ENCODE measurements at places on chromosomes 6 and 20. TPM values are rescaled to one million over a fixed set of nuclear protein-coding genes. Genes with fewer than 3 reads are reported as not detected.

Gene PLA2G7
- total RNA-seq, result 6.4 TPM

Gene C20orf202
- total RNA-seq, result not detected

Gene CDH4
- total RNA-seq, result 11.2 TPM

Gene C4A
- total RNA-seq, result 1.7 TPM

Gene CST2
- not detected for total RNA-seq

Gene PAK5
- total RNA-seq, result not detected

Gene TCF19
- 51.7 TPM for total RNA-seq

Gene SYCP2
- 0.28 TPM for total RNA-seq

Gene PLN
- not detected for total RNA-seq

GRCh38 chr6:4379958-4380357, 244.6 kb upstream of the ECI2 start:
- DNase-seq, result no peak

- peak; percentile 77 for DNase-seq
These were observed 61.2 kb downstream of the IGF2R start for GRCh38 chr6:160030103-160030502.

GRCh38 chr6:110101885-110102284, 77.6 kb downstream of the WASF1 start:
- DNase-seq, result no peak

DNA sequence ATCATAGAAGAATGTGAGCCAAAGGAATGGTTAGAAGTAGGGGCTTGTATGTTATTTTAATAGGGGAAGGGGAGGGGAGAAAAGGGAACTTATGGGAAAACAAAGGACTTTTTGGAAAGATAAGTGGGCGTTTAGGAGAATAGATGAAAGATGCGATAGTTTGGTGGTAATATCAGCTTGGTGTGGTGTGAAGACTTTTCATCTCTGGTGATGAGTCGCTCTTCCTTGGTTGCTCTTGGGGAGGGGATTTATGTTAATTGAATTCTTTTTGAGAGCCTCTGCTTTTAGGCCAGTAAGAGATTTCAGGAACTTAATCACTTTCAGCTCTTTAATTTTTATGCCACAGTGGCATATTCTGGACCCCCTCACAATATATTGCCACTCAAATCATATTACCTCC, 10.8 kb downstream of the HECA start:
- DNase-seq, result no peak

DNA sequence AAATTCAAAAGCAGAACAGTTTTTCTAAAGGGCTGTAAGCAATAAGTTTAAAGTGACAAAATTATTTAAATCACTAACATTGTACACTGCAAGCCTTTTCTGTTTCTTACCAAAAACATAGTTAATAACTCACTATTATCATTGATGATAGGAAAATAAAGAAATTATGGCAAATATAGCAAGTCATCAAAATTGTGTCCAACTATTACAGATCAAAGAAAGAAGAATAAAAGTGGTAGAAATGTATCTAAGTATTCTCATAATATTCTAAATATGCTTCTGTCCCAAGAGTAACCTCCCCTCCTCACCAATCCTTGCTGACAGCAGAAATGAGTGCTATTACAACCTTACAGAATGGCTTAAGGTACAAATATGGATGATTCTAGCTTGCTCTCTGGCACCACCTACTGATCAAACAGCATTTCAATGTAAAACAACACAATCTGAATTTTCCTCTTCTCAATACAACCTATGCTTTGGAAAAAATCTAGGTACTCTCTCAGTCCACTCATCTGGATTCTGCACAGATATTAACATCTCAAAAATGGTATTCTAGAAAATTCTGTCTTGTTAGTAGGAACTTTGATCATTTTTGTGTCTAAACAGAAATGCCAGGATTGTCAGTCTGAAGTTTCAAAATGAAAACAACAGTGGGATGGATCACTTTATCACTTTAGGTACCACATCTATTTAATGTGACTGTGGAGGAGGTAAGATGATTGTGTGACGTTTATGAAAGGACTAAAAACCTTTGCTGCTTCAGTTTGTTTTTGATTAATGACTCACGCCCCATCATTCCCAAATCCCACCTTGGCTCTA, 40.9 kb downstream of the ZFP64 start:
- DNase-seq, result peak; percentile 26

- no peak for DNase-seq
These were observed 47.2 kb downstream of the NOL4L start for GRCh38 chr20:32537657-32538525.

GRCh38 chr6:41275489-41275888, 11.0 kb downstream of the TREM1 start:
- no peak for DNase-seq

DNA sequence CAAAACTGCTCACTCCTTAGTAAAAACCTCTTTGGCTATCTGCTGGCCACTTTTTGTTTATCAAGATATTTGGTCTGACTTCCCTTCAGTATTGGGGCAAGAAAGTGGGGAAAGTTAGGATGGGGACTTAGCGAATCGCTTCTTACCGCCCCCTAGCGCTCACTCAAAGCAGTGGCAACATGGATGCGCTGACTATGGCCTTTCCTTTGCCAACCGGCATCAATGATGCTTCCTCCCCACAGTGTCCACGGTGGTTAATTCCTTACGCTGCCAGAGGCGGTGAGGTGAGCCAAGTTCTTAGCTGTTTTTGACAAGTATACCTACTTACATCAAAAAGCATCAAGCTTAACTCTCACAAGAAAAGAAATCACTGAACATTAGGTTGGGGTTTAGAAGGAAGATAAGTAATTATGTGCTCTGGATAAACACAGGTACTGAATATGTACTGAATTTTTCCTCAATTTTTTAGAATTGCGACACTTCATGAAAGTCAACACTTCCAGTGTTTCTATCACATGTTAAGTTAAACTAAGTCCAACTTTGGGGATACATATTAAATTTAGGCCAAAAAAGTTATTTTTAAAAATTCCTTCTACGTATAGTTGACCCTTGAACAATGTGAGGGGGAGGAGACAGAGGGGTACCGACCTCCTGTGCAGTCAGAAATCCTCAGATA, 86.7 kb downstream of the GMDS start:
- DNase-seq, result peak; percentile 39

DNA sequence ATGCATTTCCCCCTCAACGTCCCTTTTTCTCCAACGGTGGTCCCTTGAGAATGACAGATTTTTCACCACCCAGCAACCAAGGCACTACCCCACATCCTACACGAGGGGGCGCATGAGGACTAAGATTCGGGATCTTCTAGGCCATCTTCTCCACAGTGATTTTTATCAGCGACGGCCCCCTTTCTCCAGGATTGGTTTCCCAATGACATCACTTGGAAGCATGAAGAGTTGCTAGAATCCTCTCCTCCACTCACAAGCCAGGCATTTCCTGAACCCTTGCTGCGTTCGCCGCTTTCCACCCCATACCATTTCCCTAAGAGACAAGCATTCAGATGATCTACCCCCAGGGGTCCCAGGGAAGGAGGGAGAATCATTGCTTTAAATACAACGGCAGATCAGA, 252.0 kb downstream of the HIVEP2 start:
- DNase-seq, result peak; percentile 54

GRCh38 chr6:111679126-111679858, 73.6 kb upstream of the TRAF3IP2 start:
- DNase-seq, result no peak

DNA sequence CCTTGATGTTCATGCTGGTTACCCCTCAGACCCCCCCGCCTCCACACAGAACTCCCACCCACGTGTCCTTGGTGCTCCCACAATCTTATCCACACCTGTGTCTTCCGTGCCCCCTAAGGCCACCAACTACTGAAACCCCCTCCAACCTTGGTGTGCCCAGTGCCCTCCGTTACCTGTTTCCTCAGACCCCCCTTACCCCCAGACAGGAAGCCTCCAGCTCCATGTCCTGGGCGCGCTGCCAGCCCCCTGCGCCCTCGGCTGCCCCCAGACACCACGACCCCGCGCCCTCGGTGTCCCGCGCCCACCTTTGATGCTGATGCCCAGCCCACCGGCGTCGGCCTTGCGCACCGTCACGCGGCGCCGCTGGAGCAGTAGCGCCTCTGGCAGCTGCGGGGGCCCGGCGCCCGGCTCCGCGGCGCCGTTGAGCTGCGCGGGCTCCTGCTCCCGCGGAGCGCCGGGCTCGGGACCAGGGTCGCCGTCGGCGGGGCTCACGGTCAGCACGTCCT, 504 bp downstream of the SNTA1 start:
- no peak for DNase-seq

- DNase-seq, result no peak
These were observed 54.1 kb upstream of the SHLD1 start for GRCh38 chr20:5696011-5696559.

- DNase-seq, result no peak
These were observed 39.7 kb downstream of the ZC3H12D start for GRCh38 chr6:149445095-149445466.

DNA sequence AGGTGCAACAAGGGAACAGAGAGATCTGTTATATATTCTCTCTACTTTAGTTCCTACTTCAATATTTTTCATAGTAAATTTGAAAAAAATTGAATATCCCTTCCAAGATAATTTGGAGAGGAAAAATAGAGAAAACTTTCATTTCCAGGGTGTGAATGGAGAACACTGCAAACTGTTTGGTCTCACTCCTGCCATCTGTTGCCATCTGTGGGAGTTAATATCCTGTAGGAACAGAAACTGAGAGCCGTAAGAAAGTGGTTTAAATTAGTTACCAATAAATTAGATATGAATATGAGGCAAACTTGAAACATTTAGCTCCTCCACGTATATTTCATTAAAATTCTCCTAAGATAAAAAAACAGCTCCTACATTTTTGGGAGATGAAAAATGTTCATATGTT, 4.2 kb downstream of the ZNF337 start:
- DNase-seq, result no peak
